Left ventricle myocardium superior (tissue), 1 donor: ENCODE measurements at places on chromosomes 12 and 14. TPM values are rescaled to one million over a fixed set of nuclear protein-coding genes. Genes with fewer than 3 reads are reported as not detected.

The CLEC9A gene
- total RNA-seq, result not detected

The MYBPC1 gene
- total RNA-seq, result 3.9 TPM

The OR4K2 gene
- total RNA-seq, result not detected

The NPFF gene
- total RNA-seq, result not detected

The GPR84 gene
- not detected for total RNA-seq

The SERPINA1 gene
- 7.7 TPM for total RNA-seq

The P2RX7 gene
- 1.9 TPM for total RNA-seq

The SLC39A5 gene
- not detected for total RNA-seq

The CFAP54 gene
- 0.10 TPM for total RNA-seq

The NR4A1 gene
- 58.9 TPM for total RNA-seq

The PTCSC3 gene
- total RNA-seq, result not detected

The SOX5 gene
- 4.0 TPM for total RNA-seq

The EML5 gene
- total RNA-seq, result 0.25 TPM

The PDE3A gene
- 171 TPM for total RNA-seq
